Spinal cord (tissue), 10 donors: ENCODE measurements at places on chromosomes 13 and 19. TPM values are rescaled to one million over a fixed set of nuclear protein-coding genes. Genes with fewer than 3 reads are reported as not detected.

ZNF749 gene
- total RNA-seq = 18.7 TPM

KLK14 gene
- not detected for total RNA-seq

ZNF57 gene
- 5.2 TPM for total RNA-seq

PSG4 gene
- 0.99 TPM for total RNA-seq

PCSK4 gene
- total RNA-seq = 5.9 TPM

FFAR3 gene
- 0.11 TPM for total RNA-seq

LPAR2 gene
- total RNA-seq = 19.8 TPM

ZNF491 gene
- 13.9 TPM for total RNA-seq

ZNF837 gene
- 2.3 TPM for total RNA-seq

ZNF85 gene
- total RNA-seq = 14.2 TPM
